ENCODE measurements at places on chromosomes 6 and 20.
A peak's percentile ranks its signal among the peaks of the same experiment; 100 is the strongest.

DNA sequence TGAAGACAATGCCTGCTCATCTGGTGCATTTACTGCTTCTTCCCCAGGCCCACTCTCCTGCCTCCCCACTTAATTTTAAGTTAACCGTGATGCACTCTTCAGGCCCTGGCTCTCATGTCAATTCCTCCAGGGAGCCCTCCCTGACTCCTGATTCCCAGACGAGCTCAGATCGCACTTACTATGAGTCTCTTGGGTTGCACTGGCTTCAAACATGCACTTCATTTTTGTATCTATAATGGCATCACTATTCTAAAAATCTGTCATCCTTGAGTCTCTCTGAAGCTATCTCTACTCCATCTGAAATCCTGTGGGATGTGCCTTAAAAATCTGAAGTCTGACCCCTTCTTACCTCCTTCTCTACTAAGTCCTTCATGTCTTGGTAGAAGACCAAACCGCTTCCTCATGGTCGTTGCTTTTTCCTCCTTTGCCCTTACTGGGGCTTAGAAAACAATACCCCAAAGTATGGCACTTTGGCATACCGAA, 24.7 kb downstream of the COX4I2 start:
- peaks cover 5% of the 10 kb centered on the region for H3K27me3 ChIP-seq
- DNase-seq, result no peak
- peaks cover 40% of the 10 kb centered on the region for H3K4me1 ChIP-seq
- peak overlapping the region; percentile 89 for H3K27ac ChIP-seq

DNA sequence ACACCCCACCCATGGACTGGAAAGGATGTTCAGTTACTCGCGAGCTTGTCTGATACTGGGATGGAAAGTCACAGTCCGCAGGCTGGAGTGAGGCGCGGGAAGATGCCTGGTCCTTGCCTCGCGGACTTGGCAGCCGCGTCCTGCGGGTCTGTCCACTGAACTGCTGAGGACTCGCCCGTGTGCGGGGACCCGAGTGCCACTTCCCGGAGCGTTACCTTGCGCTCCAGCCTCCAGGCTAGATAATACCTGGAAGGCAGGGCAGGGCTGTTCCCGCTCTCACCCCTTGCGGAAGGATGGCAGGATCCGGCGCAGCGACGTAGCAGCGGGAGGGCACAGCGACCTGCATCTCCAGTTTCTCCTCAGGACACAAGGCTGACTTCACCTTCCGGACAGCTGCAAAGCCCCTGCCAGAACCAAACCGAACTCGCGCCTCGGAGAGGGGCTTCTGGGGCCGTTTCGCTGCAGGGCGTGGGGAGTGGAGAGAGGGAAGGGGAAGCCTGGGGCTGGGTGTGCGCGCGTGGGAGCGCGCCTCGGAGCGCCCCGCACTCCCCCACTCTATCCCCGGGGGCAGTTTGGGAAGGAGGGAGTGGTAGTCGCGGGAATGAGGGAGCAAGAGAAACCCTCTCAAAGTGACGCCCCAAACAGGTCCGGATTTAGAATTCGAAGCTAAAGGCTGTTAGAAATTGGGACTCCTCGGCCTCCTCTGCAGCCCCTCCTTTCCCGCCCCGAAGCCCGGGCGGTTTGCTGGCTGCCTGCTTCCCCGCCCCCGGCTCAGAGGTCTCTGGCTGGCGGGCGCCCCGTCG, at the start of gene KCNQ5:
Gene KCNQ5 (plus strand): TSS at position 774 of the 803 bp plus-strand sequence.
- peak; percentile 11 for DNase-seq
- H3K4me3 ChIP-seq, result peak within 1 kb of the TSS; percentile 96
- H3K27me3 ChIP-seq, result no peaks in the 10 kb centered on the region
- H3K4me1 ChIP-seq, result peaks cover 70% of the 10 kb centered on the region
- H3K27ac ChIP-seq, result peak within 1 kb of the TSS; percentile 84

- no peaks in the 10 kb centered on the region for H3K4me1 ChIP-seq
- no peak for DNase-seq
- no peak overlapping the region for H3K27ac ChIP-seq
- H3K27me3 ChIP-seq, result no peaks in the 10 kb centered on the region
- H3K4me3 ChIP-seq, result no peak overlapping the region
Measured at GRCh38 chr6:93916716-93917115, 497.4 kb upstream of the EPHA7 start.

DNA sequence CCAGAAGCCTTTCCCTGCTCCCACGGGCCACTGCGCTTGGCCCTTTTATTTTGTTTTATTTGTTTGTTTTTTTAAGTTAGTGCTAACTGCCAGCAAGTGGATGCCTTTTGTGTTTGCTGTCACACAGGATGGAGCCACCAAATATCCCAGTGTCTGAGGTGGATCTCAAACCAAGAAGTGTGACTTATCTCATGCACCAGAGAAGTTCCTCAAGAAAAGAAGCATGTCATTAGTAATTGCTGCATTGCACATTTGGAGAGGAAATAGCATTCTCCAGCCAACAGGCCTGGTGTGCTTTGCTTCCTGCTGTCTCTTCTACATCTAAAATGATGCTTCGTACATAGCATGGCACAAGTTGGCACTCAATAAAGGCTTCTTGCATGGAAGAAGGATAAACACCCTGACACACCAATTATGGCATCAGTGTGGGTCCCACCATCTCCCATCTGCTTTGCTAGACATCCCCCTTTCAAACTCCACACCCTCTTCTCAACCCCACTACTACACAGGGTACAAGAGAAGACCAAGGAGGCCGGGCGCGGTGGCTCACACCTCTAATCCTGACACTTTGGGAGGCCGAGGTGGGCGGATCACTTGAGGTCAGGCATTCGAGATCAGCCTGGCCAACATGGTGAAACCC, 1.9 kb upstream of the ATP9A start:
- H3K27me3 ChIP-seq, result peaks cover 2% of the 10 kb centered on the region
- peaks cover 24% of the 10 kb centered on the region for H3K4me1 ChIP-seq
- H3K27ac ChIP-seq, result peak overlapping the region; percentile 44
- H3K4me3 ChIP-seq, result no peak overlapping the region
- H3K36me3 ChIP-seq, result no peaks in the 10 kb centered on the region

DNA sequence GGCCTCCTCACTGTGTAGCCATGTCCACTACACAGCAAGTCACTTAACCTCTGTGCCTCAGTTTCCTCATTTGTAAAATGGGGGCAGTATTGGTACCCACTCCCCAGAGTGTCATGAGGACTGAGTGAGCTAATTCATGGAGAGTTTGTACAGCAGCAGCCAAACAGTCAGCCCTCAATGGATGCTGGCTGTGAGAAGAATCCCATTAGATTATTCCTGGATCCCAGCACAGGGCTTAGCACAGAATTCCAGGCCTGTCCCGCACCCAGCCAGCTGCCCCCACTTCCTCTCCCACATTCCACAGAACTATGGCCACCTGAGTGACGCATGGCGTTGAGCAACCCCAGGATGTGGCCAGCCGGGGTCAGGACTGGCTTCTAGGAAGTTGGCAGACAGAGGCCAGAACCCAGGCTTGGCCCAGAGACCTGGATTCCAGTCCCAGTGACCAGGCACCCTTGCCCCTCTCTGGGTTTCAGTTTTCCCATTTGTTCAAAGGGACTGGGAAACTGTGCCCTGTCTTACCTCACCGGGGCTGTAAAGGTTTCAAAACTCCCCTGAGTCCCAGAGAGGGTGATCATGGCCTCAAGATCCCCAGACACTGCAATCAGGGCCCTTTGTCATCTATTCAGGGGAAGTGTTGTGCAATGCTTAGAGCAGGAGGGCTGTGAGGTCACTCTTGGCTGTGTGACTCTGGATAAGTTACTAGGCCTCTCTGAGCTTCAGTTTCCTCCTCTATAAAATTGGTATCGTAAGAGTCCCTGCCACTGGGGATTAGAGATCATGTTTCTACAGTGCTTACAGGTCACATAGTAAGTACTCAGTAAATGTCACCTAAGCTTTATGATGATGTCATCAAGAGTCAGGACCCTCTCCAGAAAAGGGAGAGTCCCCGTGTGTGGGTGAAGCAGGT, 3.0 kb upstream of the TGM2 start:
- H3K36me3 ChIP-seq, result no peaks in the 10 kb centered on the region
- H3K27me3 ChIP-seq, result no peaks in the 10 kb centered on the region

DNA sequence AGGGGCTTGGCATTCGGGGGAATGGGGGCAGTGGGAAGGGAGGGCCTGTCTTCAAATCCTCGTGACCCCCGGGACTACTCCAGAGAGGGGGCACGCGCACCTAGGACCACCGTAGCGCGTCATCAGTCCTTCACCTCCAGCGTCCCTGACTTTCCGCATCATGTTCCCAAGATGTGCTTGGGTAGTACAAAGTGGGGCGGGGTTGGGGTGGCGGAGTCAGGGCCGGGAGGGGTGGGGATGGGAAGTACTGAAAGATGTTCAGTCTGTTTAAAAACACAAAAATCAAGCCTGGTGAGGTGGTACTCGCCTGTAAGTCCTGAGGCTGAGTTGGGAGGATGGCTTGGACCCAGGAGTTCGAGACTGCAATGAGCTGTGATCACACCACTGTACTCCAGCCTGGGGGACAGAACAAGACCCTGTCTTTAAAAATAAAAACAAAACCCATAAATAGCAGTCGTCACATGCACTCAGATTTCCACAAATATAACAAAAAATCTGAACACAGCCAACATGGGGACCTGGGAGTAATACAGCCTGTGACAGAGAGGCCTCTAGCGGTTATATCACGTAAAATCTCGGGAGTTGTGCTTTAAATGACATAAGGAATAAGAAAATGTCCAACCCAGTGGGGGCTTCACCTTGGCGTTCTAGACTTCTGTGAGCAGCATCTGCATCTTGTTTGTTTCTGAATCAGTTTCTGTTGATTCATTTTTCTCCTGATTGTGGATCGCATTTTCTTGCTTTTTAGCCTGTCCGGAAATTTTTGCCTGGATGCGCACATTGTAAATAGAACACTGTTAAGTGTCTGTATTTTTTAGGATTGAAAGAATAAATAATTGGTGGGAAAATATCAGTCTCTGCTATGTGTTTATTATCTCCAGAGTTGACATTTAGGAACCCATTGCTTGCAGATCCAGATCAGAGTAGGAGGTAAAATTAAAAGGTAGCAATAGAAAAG, 698 bp upstream of the LRP11 start:
- peaks cover 6% of the 10 kb centered on the region for H3K27me3 ChIP-seq
- peaks cover 49% of the 10 kb centered on the region for H3K4me1 ChIP-seq
- peak overlapping the region; percentile 86 for H3K4me3 ChIP-seq
- no peaks in the 10 kb centered on the region for H3K36me3 ChIP-seq
- DNase-seq, result peak; percentile 76

DNA sequence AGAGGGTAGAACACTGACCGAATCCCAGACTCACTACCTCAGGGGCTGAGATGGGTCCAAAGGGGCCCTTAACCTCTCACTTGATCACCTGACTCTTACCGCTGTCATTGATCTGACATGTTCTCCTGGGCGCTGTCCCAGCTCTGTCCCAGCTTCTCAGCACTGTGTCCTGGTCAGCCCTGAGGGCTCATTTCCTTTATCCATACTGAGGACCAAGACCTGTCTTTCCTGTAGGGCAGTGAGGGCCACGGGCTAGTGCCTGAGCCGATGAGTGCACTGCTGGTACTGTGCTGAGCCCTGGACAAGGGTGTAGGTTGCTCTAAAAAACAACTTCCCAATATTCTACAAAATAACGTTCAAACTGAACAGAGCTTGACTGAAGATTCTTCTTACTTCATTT, 131.5 kb downstream of the MTHFD1L start:
- H3K27ac ChIP-seq, result no peak overlapping the region
- H3K4me3 ChIP-seq, result no peak overlapping the region
- peaks cover 29% of the 10 kb centered on the region for H3K4me1 ChIP-seq
- peaks cover 1% of the 10 kb centered on the region for H3K27me3 ChIP-seq

DNA sequence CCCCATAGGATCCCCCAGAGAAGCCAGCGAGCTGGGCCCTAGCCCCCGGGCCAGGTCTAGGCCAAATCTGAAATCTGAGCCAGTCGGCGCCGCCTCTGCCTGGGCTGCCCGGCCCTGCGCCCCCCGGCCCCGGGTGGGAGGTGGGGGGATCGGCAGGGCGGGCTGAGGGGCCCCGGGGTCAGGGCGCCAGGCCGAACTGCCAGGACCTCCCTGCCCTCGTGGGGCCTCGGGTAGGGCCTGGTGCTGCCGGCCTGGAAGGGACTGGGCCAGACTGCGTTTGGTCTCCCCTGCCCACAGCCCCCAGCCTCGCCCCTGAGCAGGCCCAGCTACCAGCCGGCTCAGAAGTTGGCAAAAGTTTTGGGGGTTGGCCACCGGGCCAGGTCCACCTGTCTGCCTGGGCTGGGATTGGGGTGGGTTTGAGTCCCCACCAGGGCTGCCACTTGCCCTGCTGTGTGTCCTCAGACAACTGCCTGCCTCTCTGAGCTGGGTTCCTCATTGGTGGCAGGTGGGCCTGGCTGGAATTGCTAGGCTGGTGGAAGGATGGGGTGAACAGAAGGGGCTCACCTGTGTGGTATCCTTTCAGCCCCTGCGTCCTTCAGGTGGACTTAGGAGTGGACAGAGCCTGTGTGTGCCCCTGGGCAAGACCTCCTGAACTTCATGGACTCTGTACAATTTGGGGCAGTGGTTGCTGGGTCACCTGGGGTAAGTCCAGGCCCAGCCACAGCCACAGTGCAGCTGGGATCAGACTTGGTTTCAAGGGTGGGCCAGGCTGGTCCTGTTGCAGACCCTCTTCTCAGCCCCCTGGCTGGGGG, 801 bp downstream of the SRC start:
- peak overlapping the region; percentile 79 for H3K4me3 ChIP-seq
- no peaks in the 10 kb centered on the region for H3K27me3 ChIP-seq
- peaks cover 38% of the 10 kb centered on the region for H3K4me1 ChIP-seq
- H3K27ac ChIP-seq, result peak overlapping the region; percentile 49

- no peaks in the 10 kb centered on the region for H3K36me3 ChIP-seq
- no peak for DNase-seq
- no peak overlapping the region for H3K27ac ChIP-seq
- peaks cover 15% of the 10 kb centered on the region for H3K27me3 ChIP-seq
Measured at GRCh38 chr6:12749531-12750379, 33.2 kb downstream of the PHACTR1 start.

DNA sequence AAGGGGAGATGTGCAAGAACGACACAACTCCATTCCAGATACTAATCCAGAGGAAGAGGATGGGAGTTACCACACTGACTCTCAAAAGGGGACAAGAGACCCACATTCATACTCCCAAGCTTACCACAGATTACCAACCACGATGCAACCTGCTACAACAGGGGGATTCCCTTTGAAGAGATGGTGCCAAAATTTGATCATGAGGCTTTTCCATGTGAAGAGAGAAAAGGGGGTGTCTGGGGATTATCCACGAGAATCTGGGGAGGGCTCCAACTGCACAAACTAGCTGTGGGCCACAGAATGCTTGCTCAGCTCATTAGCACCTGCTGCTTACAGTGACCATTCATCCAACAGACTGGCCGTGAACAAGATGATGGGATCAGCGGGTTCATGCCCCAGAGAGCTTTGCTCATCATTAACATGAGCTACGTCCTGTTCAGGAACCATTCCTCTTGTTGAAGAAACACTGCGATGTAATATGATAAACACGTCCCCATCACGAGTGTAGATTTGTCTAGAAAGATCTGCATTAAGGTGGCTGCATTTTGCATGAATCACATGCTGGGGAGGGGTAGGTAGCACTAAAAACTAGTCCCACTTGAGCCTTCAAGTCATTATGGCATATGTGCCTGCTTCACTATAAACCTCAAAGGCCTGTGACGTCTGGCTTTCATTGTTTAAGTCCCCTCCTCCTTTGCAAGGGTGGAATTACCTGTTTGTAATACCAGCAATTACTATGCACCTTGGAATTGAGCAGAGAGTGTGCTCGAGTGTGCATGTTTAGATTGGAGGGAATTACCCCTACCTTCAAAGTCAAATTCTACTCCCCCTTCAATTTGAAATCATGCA, 4.0 kb downstream of the PLAGL2 start:
- DNase-seq, result no peak
- no peak overlapping the region for H3K27ac ChIP-seq
- peaks cover 2% of the 10 kb centered on the region for H3K27me3 ChIP-seq

- no peak overlapping the region for H3K27ac ChIP-seq
- H3K4me3 ChIP-seq, result no peak overlapping the region
- no peaks in the 10 kb centered on the region for H3K4me1 ChIP-seq
- 0 out of 2 replicates have a peak, but pooled peaks cover 3% of the 10 kb centered on the region for H3K27me3 ChIP-seq
- DNase-seq, result no peak
- H3K36me3 ChIP-seq, result peaks cover 17% of the 10 kb centered on the region
Measured at GRCh38 chr6:167113935-167114910, 8.7 kb upstream of the CCR6 start.
